ENCODE measurements at places on chromosomes 3 and 15.

- no peak for DNase-seq
Observed at GRCh38 chr15:45221967-45222366, 30.1 kb upstream of the SLC28A2 start.

GRCh38 chr3:69494185-69494584 is 108.3 kb upstream of the FRMD4B start:
- DNase-seq, result no peak

DNA sequence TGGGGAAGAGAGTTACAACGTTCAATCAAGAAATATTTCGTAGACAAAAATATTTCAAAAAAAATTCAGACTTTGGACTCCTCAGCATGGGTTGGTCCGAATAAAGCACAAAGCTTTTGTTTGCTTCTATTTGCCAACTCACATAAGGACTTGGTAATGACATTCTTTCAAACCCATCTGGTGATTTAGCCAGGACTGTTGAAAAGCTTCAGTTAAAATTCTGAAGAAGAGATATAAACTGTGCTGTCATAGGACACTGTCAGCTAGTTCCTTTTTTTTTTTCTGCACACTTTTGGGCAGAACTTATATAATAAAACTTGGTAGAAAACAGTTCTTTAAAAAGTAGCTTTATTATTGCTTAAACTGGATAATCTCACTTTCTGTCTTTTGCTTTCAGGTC is 660.8 kb upstream of the SGO1 start:
- no peak for DNase-seq

DNA sequence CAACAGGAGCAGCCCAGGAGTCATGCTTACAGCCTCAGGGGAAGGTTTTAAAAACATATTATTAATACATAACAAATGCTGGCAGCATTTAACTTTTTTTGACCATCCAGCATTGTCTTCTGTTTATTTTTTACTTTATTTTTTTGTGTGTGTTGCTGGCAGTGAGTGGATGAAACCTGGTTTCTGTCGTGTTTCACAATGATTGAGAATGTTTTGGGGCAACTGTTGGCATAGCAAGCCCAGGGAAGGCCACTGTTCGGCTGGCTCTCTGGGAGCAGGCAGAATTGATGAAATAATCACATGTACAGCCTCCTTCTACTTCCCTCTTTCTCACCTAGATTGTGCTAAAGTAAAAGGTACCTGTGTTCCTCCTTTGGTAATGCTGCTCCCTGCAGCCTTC is 190.2 kb downstream of the NR1D2 start:
- no peak for DNase-seq

GRCh38 chr15:93307513-93307912 is 218.5 kb upstream of the RGMA start:
- DNase-seq, result no peak

- no peak for DNase-seq
Observed at GRCh38 chr15:32844118-32844711, 126.4 kb downstream of the GREM1 start.

GRCh38 chr3:141648055-141648910 is 89.8 kb upstream of the RNF7 start:
- no peak for DNase-seq
